ENCODE measurements at places on chromosomes 12 and 14.

GRCh38 chr12:123250471-123251383 lies 17.5 kb downstream of the MTRFR start:
- no peak for DNase-seq

- DNase-seq = no peak
Observed at GRCh38 chr14:100292301-100292775, 13.9 kb downstream of the SLC25A29 start.

- peak; percentile 46 for DNase-seq
Observed at GRCh38 chr12:40515041-40515816, 177.0 kb upstream of the CNTN1 start.

GRCh38 chr14:94685166-94685581 lies 73.0 kb downstream of the SERPINA3 start:
- DNase-seq = peak; percentile 41

GRCh38 chr12:120316798-120317223 lies 10.8 kb downstream of the PLA2G1B start:
- DNase-seq = no peak

DNA sequence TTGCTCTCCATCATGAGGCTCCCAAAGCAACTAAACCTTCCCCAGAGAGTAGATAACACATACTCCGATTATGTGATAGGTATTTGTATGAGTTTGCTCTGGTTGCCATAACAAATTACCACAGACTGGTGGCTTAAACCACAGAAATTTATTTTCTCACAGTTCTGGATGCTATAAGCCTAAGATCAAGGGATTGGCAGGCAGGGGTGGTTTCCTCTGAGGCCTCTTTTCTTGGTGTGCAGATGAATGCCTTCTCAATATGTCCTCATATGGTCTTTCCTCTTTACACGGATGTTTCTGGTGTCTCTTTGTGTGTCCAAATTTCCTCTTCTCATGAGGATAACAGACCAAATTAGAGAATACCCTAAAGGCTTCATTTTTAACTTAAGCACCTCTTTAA lies 285.8 kb upstream of the GRIP1 start:
- no peak for DNase-seq

DNA sequence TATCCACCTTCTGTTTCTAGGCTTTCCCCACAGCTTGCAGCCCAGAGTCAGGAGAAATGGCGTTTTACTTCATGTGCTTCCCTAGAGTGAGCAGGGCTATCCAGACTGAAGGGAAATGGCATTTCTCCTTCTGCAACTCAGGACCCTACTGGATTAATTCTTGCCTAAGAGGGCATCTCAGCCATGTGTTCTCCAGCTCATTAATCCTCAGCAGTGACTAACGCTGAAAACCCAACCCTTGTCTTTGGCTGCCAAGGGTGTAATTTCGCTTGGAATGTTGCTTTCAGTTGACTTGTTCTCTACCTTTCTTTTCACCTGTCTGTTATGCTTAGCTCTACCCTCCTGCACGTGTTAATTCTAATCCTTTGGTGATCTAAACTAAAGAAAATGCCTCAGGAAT lies 21.0 kb upstream of the EMP1 start:
- no peak for DNase-seq

GRCh38 chr12:26678697-26679660 lies 154.0 kb downstream of the ITPR2 start:
- peak; percentile 8 for DNase-seq

DNA sequence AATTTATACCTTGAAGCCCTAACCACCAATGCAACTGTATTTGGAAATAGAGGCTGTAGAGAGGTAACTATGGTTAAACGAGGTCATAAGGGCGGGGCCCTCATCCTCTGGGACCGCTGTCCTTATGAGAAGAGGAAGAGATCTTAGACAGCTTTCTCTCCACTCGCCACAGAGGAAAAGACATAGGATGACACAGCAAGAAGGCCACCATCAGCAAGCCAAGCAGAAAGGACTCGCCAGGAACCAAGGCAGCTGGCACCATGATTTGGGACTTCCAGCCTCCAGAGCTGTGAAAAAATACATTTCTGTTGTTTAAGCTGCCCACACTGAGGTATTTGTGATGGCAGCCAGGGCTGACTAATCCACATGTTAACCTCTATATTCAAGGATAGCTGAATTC lies 30.4 kb upstream of the BCAT1 start:
- DNase-seq = no peak

- DNase-seq = no peak
Observed at GRCh38 chr12:10130042-10130441, at the start of gene CLEC7A. TSS of gene CLEC7A (minus strand) at chr12:10130199. CDS start at chr12:10130082, 117 bp downstream.

- peak; percentile 64 for DNase-seq
Observed at GRCh38 chr14:103606963-103607668, 21.9 kb upstream of the KLC1 start.

- peak; percentile 41 for DNase-seq
Observed at GRCh38 chr14:104322531-104323366, 184.4 kb downstream of the KIF26A start.

GRCh38 chr14:65348137-65348536 lies 64.4 kb upstream of the FUT8 start:
- no peak for DNase-seq

DNA sequence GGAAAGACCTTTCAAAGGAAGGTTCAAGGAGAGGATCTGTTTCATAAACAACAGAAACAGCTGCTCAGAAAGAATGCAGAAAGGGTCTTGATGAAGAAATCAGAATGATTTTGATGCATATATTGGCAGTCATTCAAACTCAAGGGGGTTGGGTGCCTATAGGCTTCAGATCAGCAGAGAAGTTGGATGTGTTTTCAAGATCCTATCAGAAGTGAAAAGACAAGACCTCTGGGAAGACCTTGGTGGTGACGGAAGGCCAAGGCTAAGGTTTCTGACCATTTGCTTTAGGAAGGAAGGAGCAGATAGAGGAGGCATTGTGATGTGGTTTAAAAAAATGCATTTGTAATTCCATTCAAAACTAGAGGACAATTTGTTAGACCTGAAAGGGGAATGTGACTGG lies 15.2 kb upstream of the PTPRB start:
- DNase-seq = no peak

DNA sequence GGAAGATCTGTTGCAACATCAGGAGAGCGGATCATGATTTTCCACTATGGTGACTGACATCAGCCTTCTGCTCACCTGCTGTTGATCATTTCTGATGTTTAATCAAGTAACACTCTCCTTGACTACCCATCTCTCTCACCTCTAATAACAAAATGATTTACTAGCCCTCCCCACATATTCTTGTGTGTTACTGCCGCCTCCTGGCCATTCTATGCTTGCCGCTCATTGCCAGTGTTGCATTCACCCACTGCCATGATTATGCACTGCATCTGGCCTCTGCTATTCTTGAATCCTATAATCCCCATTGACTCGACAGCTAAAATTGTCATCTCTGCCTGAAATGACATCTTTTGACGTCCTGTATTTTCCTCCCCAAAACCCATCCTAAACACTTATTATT lies 113.8 kb downstream of the RERGL start:
- DNase-seq = peak; percentile 70

DNA sequence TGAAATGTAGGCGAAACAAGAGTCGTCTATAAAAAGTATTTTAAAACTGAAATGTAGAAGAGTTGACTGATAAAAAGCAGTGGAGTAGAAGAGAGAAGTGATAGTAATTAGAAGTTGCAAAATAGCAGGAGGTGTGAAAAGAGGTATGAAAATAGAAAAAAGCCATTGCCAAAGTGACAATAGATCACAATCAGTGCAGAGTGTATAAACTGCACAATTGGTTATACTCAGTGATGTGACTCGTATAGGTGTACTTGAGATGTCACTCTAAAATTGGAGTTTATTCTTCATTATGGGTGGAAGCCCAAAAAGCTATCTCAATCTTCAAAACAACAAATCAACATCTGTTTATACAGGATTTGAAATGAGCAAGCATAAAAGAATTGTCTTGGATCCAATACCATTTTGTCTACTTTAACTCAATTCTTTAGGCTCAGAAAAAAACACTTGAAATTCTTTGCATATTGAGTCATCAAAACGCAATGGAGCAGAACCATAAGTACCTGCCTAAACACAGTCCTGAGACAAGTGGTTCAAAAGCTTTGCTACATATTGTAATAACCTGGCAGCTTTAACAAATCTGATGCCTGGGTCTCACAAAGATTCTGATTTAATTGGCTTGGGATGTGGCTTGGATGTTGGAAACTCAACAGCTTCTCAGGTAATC lies 8.8 kb downstream of the IKBIP start:
- no peak for DNase-seq

- no peak for DNase-seq
Observed at GRCh38 chr12:128808651-128809050, 15.1 kb downstream of the SLC15A4 start.

DNA sequence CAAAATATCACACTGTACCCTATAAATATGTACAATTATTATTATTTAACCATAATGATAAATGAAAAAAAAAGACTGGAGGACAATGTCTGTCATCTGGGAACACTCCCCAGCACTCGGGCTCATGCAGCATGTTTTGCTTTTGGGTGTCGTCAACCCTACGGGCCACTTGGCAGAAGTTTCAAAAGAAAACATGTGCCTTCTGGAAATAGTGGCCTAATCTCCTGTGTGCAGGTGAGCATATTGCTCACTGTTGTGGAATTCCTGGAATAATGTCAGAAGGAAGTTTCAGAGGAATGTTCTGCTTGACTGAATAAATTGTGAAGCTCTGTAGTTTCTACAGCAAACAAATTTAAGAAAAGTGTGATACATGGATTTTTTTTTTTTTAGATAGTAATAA lies 298.3 kb downstream of the SSPN start:
- no peak for DNase-seq

DNA sequence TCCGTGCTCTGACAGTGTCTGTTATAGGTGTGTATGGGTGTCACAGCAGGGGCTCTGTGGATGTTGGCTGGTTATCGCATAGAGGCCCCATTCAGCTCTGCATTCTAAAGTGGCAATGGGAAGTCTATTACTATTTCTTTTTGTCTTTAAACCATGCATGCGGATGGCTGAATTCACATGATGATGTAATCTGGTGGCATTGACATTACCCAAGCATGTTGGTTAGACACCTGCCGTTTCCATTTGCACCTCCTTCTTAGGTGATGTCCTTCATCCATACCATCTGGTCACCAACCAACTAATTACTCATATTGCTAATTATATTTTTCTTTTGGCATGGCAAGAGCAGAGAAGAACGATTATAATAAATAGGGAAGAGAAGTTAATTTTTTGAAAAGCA lies 270.8 kb upstream of the RGS6 start:
- no peak for DNase-seq

- no peak for DNase-seq
Observed at GRCh38 chr12:120119271-120119973, 2.9 kb upstream of the RAB35 start.

- no peak for DNase-seq
Observed at GRCh38 chr12:69732088-69732487, 6.6 kb upstream of the RAB3IP start.

DNA sequence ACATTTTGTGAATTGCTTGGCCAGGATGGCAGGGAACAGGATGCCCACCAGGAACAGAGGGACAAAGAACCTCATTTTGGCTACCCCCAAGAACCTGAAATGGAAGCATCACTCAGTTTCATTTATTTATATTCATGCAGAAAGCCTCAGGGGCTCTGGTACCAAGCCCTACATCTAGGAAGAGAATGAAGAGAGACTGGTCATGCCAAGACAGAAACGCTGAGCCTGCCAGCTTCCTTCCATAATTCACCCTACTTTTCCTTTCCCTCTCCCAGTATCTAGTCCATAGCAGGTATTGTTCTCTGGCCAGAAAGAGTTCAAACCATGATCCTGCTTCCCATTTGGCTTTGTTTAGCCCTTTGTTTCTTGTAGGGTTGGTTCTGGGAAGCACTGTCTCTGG lies at the start of gene LALBA:
LALBA (minus strand) TSS at position 101 of the 400 bp plus-strand sequence; CDS start at position 75, 26 bp downstream.
- DNase-seq = no peak

- no peak for DNase-seq
Observed at GRCh38 chr12:109653890-109654289, 59.7 kb upstream of the FAM222A start.

GRCh38 chr12:83932011-83932410 lies 980.6 kb downstream of the SLC6A15 start:
- DNase-seq = no peak

- no peak for DNase-seq
Observed at GRCh38 chr14:50605766-50606165, 45.8 kb downstream of the ATL1 start.

GRCh38 chr14:92565040-92565717 lies 51.6 kb downstream of the RIN3 start:
- DNase-seq = no peak

GRCh38 chr12:84463741-84464495 lies 448.7 kb downstream of the SLC6A15 start:
- DNase-seq = no peak

DNA sequence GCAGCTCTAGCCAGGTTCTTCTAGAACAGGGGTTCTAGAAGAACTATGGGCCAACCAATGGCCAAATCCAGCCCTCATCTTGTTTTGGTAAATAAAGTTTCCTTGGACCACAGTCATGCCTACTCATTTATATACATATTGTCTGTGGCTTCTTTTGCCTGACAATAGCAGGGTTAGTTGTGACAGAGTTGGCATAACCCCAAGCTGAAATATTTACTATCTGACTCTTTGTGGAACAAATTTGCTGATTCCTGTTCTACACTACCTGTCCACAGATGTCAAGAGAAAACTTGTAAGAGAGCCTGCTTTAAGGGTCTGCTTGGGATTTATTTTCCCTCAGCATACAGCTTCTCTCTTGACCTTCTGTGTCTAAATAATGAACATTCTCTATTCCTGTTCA lies 289.0 kb downstream of the KSR2 start:
- no peak for DNase-seq

GRCh38 chr12:48977290-48978281 lies 536 bp upstream of the WNT1 start:
- DNase-seq = peak; percentile 82

- no peak for DNase-seq
Observed at GRCh38 chr14:31510222-31510621, 22.4 kb upstream of the GPR33 start.

DNA sequence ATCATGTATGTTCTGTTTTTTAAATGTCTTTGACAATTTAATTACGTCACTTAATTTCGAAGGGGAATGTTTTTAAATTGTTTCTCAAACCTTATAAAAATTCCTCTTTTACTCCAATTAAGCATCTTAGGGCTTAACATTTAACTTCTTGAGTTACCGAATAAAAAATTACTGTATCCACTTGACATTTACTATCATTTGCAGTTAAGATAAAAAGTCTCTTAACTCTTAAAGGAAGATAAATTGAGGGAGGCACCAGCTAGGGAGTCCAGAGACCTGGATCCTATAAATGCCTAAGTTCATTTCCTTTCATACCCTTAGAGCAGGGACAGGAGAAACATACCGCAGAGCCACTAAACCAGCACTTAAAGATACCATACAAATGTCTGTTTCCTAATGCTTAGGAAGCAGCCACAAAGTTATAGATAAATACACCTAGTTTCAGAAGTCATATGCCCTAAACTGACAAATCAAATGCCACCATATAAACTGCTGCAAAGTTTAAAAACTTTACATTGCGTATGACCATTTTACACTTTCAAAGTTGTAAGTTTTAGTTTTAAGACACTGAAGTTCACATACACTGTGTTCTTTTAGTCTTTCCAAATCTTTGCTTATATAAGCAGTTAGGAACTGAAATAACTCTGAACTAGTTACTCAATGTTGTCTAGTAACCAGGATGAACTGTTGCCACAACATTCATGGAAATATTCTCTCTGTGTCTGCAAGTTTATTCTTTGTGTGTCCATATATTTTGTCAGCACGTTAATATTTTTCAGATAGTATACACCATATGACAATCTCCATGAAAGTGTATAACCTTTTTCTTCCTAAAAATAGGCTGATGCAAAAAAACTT lies 71.2 kb downstream of the GALNT4 start:
- DNase-seq = no peak

GRCh38 chr12:116480210-116480810 lies 78.9 kb upstream of the MAP1LC3B2 start:
- DNase-seq = no peak

- no peak for DNase-seq
Observed at GRCh38 chr12:109521831-109522230, 44.4 kb downstream of the UBE3B start.

Measured in neural progenitor cell (in vitro differentiated cells).